Skeletal muscle cell (primary cell): ENCODE measurements at places on chromosomes 16 and 17.

DNA sequence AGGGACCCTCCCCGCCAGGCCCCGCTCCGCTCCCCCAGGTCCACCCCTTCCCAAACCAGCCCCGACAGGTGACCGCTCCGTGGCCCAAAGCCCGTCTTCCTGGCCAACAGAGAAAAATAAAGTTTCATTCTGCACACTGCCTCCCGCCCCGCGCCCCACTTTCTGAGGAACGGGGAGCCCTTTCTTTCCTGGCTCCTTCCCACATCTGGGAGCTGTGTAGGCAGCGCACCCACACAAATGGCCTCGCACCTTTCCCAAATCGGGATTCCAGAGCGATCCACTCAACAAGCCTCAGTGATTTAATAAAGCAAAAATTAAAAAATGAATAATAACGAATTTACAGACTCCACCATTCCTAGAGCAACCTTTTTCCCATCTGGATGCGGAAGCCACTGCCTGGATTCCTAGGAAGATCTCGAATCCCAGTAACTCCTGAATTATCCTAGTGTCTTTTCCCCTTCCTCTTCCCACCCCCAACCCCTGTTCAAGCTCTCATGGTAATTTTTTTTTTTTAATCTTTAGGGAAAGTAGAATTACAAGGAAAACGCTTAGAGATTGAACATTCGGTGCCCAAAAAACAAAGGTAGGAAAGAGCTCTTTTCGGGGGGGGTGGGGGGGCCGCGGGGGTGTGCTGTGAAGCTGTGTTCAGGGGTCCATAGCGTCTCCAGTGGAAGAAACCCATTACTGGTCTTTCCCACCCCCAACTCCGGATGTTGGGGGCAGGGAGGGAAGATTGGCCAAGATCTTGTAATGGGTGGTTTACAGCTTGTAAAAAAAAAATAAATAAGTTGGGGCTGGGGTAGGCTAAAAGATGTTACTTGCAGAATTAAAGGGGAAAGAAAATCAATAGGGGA, 1.6 kb downstream of the IGF2BP1 start:
- DNase-seq, result no peak

GRCh38 chr17:57624386-57624785, 120.7 kb downstream of the CCDC182 start:
- no peak for DNase-seq

GRCh38 chr17:71335212-71335611, 785.6 kb upstream of the SOX9 start:
- no peak for DNase-seq

- no peak for DNase-seq
These were observed 31.9 kb downstream of the ZC3H18 start for GRCh38 chr16:88602091-88602490.

- no peak for DNase-seq
These were observed 25.6 kb downstream of the MGAT5B start for GRCh38 chr17:76893623-76894334.

DNA sequence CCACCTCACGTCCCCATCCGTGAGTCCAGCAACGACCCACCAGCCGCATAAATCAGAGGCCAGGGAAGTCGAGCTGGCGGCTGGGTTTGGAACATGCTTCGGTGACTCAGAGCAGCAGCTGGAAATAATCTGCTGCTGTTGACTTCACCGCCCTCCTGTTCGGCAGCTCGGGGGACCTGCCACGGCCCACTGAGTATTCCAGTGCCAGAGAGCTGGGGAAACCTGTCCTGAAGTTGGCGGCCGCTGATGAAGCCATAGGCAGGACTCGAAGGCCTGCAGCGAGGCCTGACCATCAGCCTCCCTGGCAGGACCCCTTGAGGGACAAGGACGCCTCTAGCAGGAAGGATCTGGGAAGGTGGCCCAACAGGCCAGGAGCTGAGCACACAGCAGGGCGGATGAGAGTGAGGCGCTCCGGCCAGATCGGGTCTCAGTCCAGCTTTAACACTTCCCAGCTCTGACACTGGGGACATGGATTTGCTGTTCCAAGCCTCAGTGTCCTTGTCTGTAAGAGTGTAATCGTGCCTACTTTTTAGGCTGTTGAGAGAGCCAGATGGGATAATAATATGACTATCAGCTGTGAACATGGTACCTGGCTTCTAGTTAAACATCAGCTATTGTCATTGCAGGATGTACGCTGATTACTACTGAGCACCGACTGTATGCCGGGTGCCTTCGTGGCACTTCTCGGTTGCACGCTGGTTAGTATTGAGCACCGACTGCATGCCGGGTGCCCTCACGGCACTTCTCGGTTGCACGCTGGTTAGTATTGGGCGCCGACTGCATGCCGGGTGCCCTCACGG, 50.4 kb upstream of the CIBAR2 start:
- peak; percentile 61 for DNase-seq

GRCh38 chr17:57535249-57535966, 209.7 kb downstream of the CCDC182 start:
- DNase-seq, result no peak

DNA sequence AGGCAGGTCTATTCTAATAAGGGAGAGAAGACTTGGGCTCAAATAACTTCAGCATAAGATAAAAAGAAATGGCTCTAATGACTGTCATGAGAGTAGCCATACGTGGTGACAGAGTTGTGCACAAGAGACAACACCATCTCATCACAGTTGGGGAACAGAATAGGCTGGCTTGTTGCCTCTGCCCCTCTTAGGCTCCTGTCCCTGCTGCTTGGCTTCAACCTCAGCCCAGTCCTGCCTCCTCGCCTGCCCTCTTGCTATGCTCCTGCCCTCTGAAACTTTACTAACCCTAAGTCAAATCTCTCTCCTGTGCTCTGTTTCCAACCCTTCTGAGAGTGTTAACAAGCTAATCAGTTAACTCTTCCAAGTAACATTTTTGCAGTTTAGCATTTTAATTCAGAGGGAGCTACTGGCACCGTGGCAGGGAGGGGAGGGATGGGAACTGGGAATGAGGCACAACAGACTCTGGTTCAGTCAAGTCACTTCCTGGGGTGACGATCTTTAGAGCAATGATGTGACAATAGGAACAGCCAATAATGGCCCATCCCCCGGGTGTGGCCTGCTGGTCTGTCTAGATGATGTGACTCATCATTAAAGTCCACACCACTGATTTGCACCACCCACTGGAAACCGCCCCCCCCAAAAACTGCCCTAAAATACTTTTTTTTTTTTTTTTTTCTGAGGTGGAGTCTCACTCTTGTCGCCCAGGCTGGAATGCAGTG, 35.5 kb downstream of the DNAH17 start:
- DNase-seq, result no peak

DNA sequence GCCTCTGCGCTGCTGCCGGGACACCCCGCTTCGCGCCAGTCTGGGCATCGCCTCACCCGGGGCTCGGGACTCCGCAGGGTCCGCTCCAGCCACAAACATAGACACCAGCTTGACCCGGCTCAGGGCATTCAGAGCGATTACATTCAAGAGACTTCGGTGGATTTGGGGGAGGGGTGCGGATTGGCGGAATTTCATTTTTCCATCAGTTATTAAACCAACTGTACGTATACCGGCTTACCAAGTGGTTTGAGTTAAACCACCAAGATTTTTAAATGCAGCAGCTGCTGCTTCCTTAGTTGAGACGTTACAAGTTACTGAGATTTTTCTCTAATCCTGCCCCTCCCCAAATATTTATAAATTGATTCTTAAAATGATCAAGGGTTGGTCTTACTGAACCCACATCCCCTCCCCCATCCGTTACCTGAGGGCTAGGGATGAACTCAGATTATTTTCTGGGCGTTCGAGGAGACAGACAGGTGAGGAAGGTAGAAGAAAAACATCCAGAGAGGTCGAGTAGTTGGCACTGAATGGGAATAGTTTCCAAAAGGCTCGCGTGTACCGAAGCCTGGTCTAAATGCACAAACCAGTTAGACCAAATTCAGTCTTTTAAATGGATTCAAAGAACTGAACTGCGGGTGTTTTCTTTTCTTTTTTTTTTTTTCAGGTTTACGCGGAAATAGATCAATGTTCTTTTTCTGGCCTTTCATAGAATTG, 1.5 kb downstream of the CRHR1 start:
- DNase-seq, result no peak

DNA sequence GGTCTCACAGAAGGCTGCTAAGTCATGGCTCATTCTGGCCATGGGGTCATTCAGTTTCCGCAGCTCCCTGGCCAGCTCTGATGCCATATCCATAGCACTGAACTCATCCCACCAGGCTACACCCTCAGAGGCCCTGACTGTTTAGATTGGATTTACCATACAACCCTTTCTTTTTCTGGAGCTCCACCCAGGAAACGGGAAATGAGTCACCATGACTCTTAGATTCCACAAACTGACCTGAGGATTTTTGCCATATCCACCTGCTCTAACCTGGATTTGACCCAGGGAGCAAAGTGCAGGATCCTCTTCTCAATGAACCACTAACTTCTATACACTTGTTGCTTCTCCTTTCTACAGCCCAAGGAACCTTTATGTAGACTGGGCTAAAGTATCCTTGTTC, 20.3 kb upstream of the CALB2 start:
- DNase-seq, result no peak

GRCh38 chr17:60315650-60316049, 76.3 kb downstream of the USP32 start:
- no peak for DNase-seq

GRCh38 chr16:47258874-47259461, 115.2 kb upstream of the NETO2 start:
- DNase-seq, result no peak

DNA sequence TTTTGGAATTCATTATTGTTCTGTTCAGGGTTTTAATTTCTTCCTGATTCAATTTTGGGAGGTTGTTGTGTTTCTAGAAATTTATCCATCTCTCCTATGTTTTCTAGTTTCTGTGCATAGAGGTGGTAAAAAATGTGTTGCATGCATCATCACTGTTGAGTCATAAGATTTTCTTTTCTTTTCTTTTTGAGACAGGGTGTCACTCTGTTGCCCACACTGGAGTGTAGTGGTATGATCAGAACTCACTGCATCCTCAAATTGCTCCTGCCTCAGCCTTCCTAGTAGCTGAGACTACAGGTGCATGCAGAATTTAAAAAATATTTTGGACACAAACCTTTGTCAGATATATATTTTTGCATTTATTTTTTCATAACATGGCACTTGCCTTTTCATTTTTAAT, 184.8 kb downstream of the BCAS3 start:
- no peak for DNase-seq

- no peak for DNase-seq
These were observed 69.2 kb downstream of the CDC27 start for GRCh38 chr17:47119746-47120520.

DNA sequence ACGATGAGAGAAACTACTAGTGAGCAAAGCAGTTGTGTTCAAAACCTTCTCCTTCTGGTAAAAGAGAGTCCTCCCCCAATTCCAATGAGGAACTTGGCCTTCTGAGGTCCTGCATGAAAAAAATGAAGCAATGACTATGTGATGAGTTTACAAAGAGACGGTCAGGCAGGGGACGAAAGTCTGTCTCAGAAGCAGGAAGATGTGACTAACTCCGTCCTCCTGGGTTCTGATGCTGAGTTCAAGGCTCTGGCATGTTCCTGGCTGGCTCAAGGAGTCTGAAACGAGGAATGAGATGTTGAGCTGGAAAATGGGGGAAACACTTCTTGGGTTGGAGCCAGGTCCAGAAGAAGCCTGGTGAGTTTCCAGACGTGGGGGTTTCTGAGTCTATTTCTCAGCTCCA, 129.6 kb downstream of the CPPED1 start:
- DNase-seq, result peak; percentile 16

GRCh38 chr17:66492561-66493005, 190.2 kb downstream of the PRKCA start:
- DNase-seq, result peak; percentile 48

DNA sequence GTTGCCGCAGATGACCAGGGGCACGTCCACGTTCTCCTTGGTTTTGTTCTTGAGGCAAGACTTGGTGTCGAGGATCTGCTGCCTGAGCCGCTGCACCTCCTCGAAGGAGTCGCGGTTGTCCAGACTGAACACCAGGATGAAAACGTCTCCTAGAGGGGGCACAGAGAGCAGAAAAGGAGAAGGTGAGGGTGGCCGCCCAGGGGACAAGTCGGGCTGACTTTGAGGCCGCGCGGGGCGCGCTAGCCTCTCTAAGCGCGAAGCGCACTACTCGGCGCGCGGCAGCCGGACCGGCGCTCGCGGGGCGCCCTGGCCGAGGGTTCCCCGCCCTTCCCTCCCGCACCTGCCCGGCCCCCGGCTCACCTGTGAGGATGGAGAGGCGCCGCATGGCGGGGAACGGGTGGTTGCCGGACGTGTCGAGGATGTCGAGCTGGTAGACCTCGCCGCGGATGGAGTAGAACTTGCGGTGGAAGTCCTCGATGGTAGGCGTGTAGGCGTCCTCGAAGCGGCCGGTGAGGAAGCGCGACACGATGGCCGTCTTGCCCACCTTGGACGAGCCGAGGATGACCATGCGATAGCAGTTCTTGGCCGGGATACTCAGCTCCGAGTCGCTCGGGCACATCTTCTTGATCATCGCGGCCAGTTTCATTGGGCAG, 533 bp downstream of the RASD1 start:
- DNase-seq, result no peak

DNA sequence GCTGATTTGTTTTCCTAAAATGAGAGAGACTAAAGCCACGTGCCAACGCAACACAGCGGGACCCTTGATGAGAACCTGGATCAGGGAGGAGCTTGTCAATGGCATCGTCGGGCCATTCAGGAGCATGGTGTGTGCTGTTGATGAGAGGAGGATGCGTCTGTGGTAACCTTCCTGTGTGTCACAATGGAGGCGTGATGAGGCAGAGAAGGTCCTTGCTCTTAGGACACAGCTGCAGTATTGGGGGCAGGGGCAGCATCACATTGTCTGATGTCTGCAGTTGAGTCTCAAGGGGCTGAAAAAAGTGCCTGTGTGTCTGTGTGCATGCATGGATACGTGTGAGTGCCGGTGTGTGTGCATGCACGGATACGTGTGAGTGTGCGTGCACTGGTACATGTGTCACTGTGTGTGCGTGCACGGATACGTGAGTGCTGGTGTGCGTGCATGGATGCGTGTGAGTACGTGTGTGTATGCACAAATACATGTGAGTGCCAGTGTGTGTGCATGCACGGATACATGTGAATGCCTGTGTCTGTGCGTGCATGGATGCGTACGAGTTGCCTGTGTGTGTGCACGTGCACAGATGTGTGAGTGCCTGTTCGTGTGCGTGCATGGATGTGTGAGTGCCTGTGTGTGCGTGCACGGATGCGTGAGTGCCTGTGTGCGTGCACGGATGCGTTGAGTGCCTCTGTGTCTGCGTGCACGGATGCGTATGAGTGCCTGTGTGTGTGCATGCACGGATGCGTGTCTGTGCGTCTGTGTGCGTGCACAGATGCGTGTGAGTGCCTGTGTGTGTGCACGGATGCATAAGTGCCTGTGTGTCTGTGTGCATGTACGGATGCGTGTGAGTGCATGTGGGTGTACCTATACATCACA, 39.3 kb downstream of the BAIAP2 start:
- no peak for DNase-seq
